ENCODE measurements at places on chromosomes 1 and 21.

- no peaks in the 10 kb centered on the region for H3K4me1 ChIP-seq
- H3K27ac ChIP-seq = peak overlapping the region; percentile 24
- H3K36me3 ChIP-seq = peaks cover 74% of the 10 kb centered on the region
- DNase-seq = no peak
- H3K27me3 ChIP-seq = no peaks in the 10 kb centered on the region
Observed at GRCh38 chr1:155392898-155393411, 72.3 kb downstream of the RUSC1 start.

DNA sequence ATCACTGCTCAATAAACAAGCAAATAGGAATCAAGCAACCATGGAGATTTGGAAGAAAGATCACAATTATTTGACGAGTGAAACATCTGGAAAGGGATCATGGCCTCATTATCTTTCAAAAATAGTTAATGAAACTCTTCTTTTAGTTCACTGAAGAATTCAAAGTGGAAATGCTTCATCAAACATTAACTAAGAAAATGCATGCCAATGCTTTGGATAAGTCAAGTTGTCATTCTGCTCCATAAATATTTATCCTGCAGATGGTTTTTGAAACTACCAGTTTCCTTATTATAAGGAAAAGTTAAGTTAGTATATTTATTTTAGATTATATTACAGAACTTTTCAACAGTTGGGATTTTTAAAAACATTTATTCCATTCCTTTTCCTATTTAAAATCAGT is 206.5 kb upstream of the ADGRL2 start:
- no peak overlapping the region for H3K27ac ChIP-seq
- no peaks in the 10 kb centered on the region for H3K27me3 ChIP-seq
- no peaks in the 10 kb centered on the region for H3K36me3 ChIP-seq

- peaks cover 17% of the 10 kb centered on the region for H3K4me1 ChIP-seq
- no peaks in the 10 kb centered on the region for H3K27me3 ChIP-seq
- DNase-seq = no peak
- no peak overlapping the region for H3K4me3 ChIP-seq
Observed at GRCh38 chr1:235867903-235868469, 1.3 kb upstream of the LYST start.

DNA sequence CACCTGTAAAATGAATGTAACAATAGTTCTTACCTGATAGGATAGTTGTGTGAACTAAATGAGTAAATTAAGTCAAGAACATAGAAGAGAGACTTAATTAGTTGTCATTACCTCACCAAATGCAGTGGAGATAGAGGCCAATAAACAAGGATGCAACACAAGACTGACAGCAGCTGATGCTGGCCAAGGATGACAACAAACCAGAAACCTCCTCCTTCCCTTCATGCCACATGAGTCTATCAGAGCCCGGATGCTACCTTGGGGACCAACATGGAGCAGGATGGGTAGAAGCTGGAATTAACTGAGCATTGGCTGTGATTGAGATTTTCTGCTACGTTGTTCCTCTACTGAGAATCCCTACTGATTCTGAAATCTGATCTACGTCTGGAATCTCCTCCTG is 30.3 kb upstream of the USP1 start:
- H3K4me3 ChIP-seq = no peak overlapping the region
- no peak for DNase-seq
- no peak overlapping the region for H3K27ac ChIP-seq
- H3K4me1 ChIP-seq = no peaks in the 10 kb centered on the region
- no peaks in the 10 kb centered on the region for H3K36me3 ChIP-seq

- peaks cover 8% of the 10 kb centered on the region for H3K4me1 ChIP-seq
- no peaks in the 10 kb centered on the region for H3K27me3 ChIP-seq
- no peak for DNase-seq
Observed at GRCh38 chr1:192639607-192640368, 3.8 kb downstream of the RGS13 start.

- no peak overlapping the region for H3K4me3 ChIP-seq
- no peak for DNase-seq
- peaks cover 2% of the 10 kb centered on the region for H3K36me3 ChIP-seq
- peaks cover 5% of the 10 kb centered on the region for H3K4me1 ChIP-seq
Observed at GRCh38 chr1:32775640-32776337, 41.4 kb downstream of the YARS1 start.

DNA sequence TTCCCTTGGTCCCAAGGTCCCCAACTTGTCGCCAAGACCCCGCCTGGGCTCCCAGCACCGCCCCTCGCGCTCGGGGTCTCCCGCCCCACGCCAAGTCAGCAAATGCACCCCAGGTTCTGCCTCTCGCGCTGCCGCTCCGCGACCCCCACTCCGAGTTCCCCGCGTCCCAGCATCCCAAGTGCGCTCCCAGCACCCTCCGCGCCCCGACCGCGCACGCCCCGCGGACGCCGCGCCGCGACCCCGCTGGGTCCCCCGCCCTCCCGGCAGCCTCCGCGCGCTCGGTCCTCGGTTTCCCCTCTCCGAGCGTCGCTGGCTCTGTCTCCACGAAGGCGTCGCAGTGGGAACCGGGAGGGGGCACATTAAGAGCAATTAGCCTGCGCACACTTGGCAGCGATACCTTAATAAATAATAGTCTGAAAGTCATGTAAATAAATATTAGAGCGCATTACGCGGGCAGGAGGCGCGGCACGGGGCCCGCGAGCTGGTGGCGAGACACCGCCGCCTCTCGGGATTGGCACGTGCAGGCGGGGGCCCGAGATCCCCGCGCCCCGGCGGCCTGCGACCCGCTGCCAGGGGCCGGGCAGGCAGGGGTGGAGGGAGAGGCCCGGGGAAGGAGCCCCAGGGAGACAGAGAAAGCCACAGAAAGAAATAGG is 75.9 kb downstream of the VWA5B1 start:
- peaks cover 24% of the 10 kb centered on the region for H3K4me1 ChIP-seq
- no peak for DNase-seq
- H3K27me3 ChIP-seq = peaks cover 26% of the 10 kb centered on the region

- H3K4me3 ChIP-seq = peak overlapping the region; percentile 48
- peaks cover 4% of the 10 kb centered on the region for H3K36me3 ChIP-seq
- DNase-seq = peak; percentile 51
- no peaks in the 10 kb centered on the region for H3K27me3 ChIP-seq
- H3K4me1 ChIP-seq = peaks cover 26% of the 10 kb centered on the region
Observed at GRCh38 chr1:32241001-32241763, 5.8 kb upstream of the FAM167B start.

DNA sequence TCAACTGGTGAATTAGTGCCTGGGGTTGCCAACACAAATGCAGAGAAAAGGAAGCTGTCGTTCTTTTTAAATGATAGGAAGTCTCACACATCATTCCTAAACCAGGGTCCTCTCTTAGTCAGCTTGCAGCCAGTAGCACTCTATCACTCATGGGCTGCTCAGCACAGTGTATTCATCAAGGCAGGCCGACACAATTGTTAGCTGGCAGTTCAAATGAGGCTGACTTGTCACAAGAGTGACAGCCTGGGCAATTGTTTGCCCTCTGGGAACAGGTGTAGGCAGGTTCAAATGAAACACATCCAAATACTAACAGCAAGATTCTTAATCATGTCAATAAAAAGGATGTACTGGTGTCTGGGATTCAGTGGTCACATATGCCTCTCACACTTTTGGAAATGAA is 76.9 kb downstream of the ERICH3 start:
- no peak for DNase-seq
- no peaks in the 10 kb centered on the region for H3K36me3 ChIP-seq
- H3K4me3 ChIP-seq = no peak overlapping the region

GRCh38 chr1:177883581-177883980 is 86.3 kb downstream of the SEC16B start:
- H3K27ac ChIP-seq = no peak overlapping the region
- H3K4me1 ChIP-seq = no peaks in the 10 kb centered on the region
- no peak overlapping the region for H3K4me3 ChIP-seq
- no peak for DNase-seq
- H3K36me3 ChIP-seq = no peaks in the 10 kb centered on the region

- peaks cover 38% of the 10 kb centered on the region for H3K27me3 ChIP-seq
- H3K27ac ChIP-seq = no peak overlapping the region
- peaks cover 9% of the 10 kb centered on the region for H3K4me1 ChIP-seq
- H3K36me3 ChIP-seq = no peaks in the 10 kb centered on the region
- H3K4me3 ChIP-seq = no peak overlapping the region
Observed at GRCh38 chr1:151846062-151846568, 6.5 kb upstream of the C2CD4D start.

GRCh38 chr21:44293551-44294231 is 6.2 kb upstream of the PFKL start:
- H3K4me3 ChIP-seq = no peak overlapping the region
- H3K27me3 ChIP-seq = no peaks in the 10 kb centered on the region
- H3K36me3 ChIP-seq = no peaks in the 10 kb centered on the region
- peaks cover 29% of the 10 kb centered on the region for H3K4me1 ChIP-seq
- no peak overlapping the region for H3K27ac ChIP-seq

DNA sequence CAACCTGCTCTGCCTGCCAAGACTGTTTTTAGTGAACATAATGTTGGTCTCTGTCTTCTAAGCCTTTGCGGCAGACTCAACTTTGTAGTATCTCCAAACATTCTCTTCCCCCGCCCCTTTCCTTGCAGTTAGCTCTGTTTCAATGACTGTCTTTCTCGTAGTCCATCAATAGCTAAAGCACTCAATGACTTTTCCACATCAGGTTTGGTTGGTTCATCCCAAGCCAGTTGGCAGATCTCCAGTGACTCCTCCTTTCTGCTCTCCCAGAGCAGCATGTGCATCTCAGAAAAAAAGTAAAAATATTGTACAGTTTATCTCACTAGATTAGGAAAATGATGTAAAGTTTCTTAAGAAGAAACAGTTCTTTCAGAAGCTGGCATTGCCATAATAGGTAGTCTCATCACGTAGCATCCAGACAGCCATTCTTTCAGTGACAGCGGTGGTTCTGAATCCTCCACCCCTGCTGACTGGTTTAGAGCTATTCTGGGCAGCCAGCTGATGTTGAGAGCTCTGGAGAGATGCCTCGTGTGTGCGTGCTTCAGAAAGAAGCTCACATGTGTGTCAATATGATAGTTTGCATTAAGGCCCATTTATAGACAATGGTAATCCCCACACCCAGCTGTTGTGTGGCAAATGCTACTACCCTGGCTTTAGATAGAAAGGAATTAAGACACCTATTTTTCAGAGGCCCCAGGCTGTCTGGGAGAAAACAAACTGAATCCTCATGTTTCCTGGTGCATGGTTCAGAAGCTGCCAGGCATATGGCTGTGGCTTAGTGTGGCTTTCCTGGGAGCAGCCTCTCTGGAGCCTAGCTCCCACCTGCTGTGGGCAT is 53.2 kb downstream of the CNN3 start:
- no peak for DNase-seq
- H3K36me3 ChIP-seq = no peaks in the 10 kb centered on the region
- H3K27me3 ChIP-seq = no peaks in the 10 kb centered on the region
- peaks cover 19% of the 10 kb centered on the region for H3K4me1 ChIP-seq

DNA sequence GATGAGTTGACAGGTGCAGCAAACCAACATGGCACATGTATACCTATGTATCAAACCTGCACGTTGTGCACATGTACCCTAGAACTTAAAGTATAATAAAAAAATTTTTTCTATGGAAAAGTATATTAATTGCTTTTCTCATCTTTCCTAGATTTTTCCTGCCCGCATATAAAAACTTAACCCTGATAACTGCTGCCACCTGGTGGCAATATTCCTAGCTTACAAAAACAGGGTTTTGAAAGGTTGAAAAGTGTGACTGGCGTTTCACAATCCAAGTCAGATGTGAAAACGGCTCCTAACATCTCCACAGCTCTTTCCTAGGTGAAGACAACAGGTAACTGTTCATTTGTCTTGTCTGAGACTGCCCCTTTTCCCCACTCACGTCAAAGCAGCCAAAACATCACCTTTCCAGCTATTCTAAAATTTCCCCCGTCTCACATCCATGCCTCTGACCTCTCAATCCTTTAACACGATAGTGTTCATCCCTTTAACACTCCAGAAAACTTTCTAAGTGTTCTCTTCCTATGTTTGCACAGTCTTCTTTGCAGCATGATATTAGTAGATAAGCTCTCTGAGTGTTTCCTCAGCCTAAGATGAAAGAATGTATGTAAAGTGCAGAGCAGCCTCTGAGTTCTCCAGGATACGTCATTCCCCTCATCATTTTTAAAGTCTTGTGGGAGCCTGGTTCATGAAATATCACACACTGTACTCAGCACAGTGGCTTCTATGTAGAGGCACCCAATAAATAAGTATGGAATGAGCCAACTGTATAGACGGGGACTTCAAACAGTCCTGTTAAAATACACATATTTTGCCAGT is 27.5 kb downstream of the OVGP1 start:
- no peaks in the 10 kb centered on the region for H3K36me3 ChIP-seq
- no peak overlapping the region for H3K4me3 ChIP-seq
- DNase-seq = peak; percentile 47
- H3K4me1 ChIP-seq = no peaks in the 10 kb centered on the region
- H3K27me3 ChIP-seq = peaks cover 7% of the 10 kb centered on the region

DNA sequence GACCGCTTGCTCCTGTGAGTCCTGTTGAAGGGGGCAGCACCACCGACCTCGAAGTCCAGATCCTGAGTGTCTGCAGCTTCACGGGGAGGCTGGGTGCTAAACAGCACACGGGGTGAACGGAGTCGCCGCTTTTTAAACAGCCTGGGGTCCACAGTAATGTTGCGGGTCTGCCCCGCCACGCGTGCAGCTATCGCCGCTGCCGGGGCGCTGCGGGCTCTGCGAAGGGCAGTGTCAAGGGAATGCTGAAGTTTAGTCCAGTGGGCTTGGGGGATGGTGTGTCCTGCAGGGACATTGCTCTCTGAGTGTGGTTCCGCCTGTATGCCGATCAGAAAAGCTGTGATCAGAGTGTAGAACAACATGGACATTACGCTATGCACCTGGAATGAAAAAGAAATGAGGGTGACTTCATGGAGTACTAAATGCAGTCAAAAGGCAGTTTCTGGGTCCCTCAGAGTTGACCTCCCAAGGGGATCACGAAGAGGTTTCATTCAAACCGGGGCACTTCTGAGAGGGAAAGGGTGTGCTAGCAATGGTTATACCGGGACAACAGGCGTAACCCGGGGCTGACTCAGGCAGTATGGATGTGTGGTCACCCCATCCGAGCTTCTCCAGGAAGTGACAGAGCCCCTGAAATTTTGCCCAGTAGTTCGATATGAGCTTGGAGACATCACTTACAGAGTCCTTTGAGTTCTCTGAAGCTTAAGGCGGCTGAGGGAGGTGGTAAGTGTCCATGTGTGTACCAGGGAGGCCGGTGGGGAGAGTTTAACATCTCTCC is 51.4 kb downstream of the NGF start:
- DNase-seq = no peak
- no peak overlapping the region for H3K27ac ChIP-seq
- peaks cover 30% of the 10 kb centered on the region for H3K4me1 ChIP-seq
- peaks cover 6% of the 10 kb centered on the region for H3K36me3 ChIP-seq

All from heart right ventricle (tissue), 16 donors.